Activated T-cell treated with anti-CD3 and anti-CD28 coated beads for 48 hours (primary cell): ENCODE measurements at places on chromosomes 5 and 9.
A peak's percentile ranks its signal among the peaks of the same experiment; 100 is the strongest.

DNA sequence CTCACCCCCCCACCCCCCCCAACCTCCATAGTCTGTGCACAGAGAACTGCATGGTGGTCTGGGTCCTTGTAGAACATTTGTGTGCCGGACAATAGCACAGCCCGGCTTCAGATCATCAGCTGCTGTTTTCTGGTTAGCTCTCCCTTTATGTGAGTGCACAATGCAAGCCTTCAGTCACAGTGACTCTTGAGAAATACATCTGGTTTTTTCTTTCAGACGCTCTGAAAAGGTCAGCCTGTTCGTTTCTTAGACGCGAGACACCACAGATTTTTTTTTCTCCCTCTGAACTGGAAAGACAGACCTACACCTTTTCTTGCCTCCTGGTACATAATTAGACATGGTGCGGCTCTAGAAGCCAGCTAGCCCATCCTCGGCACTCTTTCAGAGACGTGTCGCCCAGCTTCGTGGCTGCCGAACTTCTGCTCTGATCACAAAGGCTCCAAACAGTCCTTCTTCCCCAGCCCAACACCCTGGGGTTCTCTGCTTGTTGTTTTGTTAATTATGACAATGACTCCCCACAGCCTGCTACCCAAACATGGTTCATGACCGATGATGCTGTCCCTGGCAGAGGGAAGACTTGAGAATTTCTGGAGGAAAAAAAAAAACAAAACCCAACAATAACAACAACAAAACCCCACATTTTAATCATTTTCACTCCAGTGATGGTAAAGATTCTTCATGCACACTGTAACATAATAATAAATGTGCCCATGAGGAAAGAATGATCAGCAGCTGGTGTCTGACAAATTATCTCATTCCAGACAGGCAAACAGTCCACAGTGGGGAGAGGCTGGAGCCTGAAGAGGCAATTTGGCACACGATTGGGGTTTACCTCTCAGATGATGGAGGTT lies 241.4 kb upstream of the ZNF462 start:
- no peak for DNase-seq

GRCh38 chr5:40483316-40483715 lies 196.4 kb upstream of the PTGER4 start:
- no peak for DNase-seq

- DNase-seq, result peak; percentile 40
These were observed 40.2 kb downstream of the RCL1 start for GRCh38 chr9:4832786-4833579.

- DNase-seq, result no peak
These were observed 225.3 kb upstream of the CLINT1 start for GRCh38 chr5:158084292-158084691.

GRCh38 chr9:113221003-113221799 lies at the start of the genes FKBP15 and SLC31A1:
Gene FKBP15 (minus strand): TSS chr9:113221277. CDS start chr9:113221243, 34 bp downstream.
Gene SLC31A1 (plus strand): TSS chr9:113221544. CDS start chr9:113256149, 34,605 bp downstream.
- peak; percentile 96 for DNase-seq

GRCh38 chr5:34485768-34486030 lies 170.4 kb upstream of the RAI14 start:
- DNase-seq, result no peak

- DNase-seq, result no peak
These were observed 9.2 kb upstream of the PHYHD1 start for GRCh38 chr9:128911529-128912035.

GRCh38 chr5:50730336-50730735 lies 63.9 kb downstream of the PARP8 start:
- DNase-seq, result no peak

- no peak for DNase-seq
These were observed 95.0 kb downstream of the NR6A1 start for GRCh38 chr9:124676159-124676551.

GRCh38 chr5:36635721-36636390 lies 29.4 kb downstream of the SLC1A3 start:
- DNase-seq, result no peak

GRCh38 chr5:171724468-171725204 lies 61.0 kb upstream of the SMIM23 start:
- DNase-seq, result no peak

GRCh38 chr5:150164211-150164980 lies 2.2 kb upstream of the CDX1 start:
- no peak for DNase-seq

GRCh38 chr5:130885027-130885426 lies 280.0 kb downstream of the HINT1 start:
- no peak for DNase-seq

DNA sequence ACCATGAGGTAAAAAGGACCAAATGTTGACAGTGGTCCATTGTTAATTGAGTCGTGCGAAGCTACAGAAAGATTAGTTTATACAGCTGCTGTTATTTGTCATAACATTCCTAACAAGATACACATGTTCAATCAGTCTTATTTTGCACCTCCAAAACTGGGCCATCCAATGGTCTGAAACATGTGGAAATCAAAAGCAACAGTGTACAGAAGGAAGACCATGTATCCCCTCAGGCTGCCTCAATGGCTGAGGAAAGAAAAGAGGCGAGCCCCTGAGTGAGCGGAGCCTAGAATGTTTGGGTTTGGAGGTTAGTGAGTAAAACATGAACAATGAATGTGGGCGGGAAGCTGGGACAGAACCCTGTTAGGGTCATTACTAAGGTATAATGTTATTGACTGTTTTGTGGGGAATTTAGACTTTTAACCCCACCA lies 35.6 kb downstream of the NFIB start:
- DNase-seq, result no peak

DNA sequence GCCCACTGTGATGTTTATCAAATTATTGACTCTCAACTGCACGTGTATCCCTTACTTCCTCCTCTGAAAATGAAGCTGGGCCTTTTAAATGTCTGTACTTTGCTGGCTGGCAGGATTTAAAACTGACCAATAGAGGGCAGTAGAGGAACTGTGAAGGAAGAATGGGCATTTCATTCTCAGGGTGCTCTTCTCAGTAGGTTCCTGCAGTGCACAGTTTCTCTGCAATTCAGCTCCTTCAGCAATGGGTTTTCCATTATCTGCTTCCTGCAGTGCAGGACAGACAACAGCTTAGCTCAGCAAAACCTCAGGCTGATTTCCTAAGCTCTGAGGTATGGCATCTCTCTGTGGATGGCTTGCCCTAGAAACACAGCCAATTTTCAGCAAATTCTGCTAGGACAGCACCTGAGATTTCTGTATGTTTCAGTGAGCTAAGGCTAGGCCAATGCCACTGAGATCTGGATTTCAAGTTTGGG lies 298.4 kb upstream of the PRDM9 start:
- DNase-seq, result no peak

- no peak for DNase-seq
These were observed 109.4 kb downstream of the FEM1C start for GRCh38 chr5:115435065-115435777.

DNA sequence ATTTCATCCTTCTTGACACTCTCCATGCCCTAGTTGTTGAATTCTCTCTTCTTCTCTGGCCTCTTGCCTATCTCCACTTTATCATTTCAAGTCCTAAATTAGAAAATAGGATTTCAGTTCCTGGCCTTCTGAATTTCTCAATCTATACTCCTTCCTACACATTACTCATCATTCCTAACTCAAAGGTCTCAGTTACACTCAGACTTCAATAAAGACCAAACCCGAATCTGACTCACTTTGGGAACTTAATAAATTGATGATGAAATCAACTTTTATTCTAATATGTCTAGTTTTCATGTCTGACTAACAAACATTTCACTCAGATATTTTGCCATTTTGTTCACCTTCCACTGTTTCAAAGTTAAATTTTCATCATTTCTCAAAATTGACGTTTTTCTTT lies 113.6 kb upstream of the TSLP start:
- DNase-seq, result no peak

GRCh38 chr9:98610211-98610610 lies 98.5 kb downstream of the GABBR2 start:
- DNase-seq, result no peak

GRCh38 chr9:6006749-6007057 lies 8.7 kb downstream of the RANBP6 start:
- no peak for DNase-seq

GRCh38 chr5:42749020-42749419 lies 7.6 kb upstream of the CCDC152 start:
- DNase-seq, result no peak

DNA sequence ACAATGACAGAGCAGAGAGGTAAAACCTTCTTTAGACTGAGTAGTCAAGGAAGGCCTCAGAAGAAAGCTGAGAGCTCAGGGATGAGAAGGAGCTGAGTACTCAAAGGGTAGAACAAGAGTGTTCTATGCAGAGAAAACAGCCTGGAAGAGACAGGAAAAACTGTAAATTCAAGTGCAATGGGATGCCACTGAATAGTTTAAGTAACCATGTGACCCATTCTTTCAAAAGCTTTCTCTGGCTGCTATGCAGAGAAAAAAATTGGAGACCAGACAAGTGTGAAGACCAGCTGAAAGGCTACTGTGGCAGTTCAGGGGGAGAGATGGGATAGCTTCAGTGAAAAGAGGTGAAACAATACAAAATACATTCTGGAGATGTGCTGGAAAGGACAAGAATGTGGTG lies 61.3 kb upstream of the RNF38 start:
- DNase-seq, result no peak

GRCh38 chr5:22699319-22699718 lies 153.8 kb downstream of the CDH12 start:
- DNase-seq, result no peak

- DNase-seq, result no peak
These were observed 397.8 kb downstream of the GADD45G start for GRCh38 chr9:90002397-90003271.

- no peak for DNase-seq
These were observed 58.5 kb upstream of the TJP2 start for GRCh38 chr9:69115621-69116020.

GRCh38 chr5:178107756-178108310 lies 5.5 kb upstream of the N4BP3 start:
- no peak for DNase-seq

DNA sequence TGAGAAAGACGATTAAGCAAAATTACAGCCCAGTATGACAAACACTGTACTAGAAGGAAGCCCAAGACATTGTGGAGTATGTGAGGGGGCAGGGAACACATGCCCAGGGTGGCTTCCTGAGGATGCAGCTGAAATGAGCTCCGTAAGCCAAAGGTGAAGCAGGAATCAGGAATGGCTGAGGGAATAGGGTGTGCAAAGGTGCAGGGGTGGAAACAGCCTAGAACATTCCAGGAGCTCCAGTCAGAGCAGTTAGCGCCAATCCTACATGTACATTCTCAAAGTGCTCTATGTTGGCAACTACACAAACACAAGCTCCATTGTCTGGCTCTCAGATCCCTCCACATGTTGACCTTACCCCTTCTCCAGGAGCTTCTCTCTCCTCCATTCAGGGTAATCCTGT lies 257.9 kb downstream of the MAN2A1 start:
- DNase-seq, result no peak

DNA sequence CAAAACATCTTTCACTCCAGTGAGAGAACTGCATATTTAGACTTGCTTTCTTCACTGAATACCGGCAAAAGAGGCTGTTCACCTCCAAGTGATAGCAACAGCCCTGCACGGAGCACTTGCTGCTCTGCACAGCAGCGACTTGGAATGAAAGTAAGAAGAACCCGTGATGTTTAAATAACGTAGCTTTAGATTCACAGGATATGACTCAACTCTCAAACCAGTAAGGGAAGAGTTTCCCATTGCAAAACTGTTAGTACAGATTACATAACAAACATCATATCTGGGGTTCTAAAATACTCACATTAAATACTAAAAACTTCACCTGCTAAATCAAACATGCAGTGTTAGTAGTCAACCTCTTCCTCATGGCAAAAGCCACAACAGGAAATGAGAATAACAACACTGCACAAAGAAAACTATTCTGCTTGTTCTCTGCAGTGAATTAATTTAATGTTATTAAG lies 203.4 kb downstream of the MCTP1 start:
- no peak for DNase-seq

GRCh38 chr5:60843386-60843935 lies 608 bp downstream of the ELOVL7 start:
- no peak for DNase-seq

DNA sequence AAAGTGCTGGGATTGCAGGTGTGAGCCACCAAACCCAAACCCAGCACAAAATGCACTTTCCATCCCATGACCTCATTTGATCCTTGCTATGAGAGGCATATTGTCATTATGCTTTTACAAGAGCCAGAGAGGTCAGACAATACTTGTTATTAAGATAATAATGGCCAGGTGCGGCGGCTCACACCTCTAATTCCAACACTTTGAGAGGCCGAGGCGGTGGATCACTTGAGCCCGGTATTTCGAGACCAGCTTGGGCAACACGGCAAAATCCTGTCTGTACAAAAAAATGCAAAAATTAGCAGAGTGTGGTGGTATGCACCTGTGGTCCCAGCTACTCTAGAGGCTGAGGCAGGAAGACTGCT lies 55.9 kb upstream of the IL17B start:
- DNase-seq, result no peak

- DNase-seq, result no peak
These were observed 179.5 kb downstream of the MAPKAP1 start for GRCh38 chr9:125527471-125528002.

- no peak for DNase-seq
These were observed 144.4 kb downstream of the FSTL4 start for GRCh38 chr5:133467826-133468463.

DNA sequence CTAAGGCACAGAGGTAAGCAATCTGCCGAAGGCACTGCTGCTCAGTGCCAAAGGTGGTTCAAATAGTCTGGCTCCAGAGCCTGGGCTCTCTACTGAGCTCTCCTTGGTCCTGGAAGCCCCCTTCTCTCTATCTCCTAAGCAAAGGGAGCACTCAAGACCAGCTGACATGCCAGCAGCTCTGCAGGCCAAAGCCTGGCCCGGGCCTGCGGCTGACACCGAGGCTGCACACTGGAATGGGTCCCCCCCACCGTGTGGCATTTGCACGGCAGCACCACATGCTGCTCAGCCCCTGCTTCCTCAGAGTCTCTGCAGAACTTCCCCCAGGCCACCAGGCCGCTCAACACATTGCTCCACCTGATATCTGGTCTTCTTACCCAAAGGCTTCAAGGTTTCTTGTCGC lies 57.8 kb upstream of the GOLPH3 start:
- DNase-seq, result no peak

DNA sequence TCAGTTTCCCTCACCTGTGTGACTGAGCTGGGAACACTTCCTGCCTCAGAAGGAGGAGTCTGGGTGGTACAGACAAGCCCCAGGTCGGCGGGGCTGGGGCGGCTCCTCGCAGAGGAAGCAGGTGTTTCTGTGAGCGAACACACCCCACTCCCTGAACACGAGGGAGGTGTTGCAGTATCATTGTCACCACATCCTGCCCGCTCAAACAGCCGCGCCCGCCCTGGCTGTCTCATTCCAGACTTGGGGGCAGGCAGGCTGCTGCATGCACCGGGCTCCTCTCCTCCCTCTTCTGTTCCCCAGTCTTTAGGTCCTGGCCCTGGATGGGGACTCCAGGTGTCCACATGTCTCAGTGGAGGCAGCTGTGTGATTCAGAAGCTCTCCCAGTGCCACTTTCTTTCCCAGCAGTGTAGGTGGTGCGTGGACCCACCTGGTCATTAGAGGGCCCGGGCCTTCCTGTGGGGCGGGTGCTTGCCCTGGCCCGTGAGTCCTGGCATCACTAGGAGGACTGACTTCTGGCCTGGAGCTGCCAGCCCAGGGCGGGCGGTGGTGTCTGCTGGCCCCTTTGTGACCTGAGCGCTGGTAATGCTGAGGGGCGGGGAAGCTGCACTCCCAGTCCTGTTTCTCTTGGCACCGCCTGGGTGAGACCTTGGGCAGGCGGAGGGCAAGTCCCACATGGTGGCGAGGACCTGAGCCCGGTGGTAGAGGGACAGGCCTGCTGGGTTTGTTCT lies 18.3 kb upstream of the PHYHD1 start:
- DNase-seq, result peak; percentile 80
